GM12865 (cell line): ENCODE measurements at places on chromosomes 7 and 10.
A peak's percentile ranks its signal among the peaks of the same experiment; 100 is the strongest.

GRCh38 chr7:51255536-51256208, 60.9 kb downstream of the COBL start:
- DNase-seq, result no peak

DNA sequence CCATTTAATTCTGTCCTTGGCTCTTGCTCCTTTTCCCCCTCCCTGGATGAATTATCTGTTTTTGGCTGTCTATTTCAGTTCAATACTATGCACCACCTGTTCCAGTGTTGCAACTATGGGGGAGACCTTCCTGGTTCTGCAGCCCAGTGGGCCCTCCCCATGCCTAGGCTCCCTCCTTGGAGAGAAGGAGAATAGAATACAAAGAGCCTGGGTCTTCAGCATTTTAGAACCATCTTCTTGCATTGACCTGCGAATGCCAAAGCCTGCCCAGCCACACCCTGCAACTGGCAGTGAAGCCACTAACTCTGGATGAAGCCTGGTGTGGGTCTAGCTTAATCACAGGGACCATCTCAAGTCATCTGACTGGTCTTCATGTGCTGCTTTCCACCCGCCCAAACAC, 207.1 kb downstream of the HERPUD2 start:
- no peak for DNase-seq

DNA sequence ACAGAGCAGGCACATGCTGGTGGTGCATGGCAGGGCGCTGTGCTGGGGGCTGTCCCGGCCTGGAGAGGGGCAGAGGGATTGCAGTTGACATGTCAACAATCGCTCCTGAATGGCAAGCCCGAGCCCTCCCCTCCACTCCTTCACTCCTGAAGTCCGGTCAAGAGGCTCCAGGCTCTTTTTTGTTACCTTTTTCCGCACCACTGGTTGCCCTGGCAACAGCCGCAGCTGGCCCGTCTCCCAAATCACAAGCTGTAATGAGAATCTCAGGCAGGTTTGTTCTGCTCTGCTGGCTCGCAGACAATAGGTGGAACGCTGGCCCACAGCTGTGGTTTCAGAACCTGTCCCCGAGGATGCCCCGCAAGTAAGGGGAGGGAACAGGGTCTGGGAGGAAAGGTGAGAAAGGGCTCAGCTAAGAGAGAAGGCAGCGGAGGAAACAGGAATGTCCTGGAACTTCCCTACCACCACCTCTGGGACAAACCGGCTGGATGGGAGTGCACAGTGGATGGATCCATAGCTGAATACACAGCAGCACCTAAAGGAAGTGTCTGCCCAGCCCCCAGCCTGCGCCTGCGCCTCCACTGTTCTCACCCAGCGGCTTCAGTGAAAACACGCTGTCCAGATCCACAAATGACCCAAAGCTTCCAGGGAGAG, 58.9 kb downstream of the CALML3 start:
- peak; percentile 87 for DNase-seq

DNA sequence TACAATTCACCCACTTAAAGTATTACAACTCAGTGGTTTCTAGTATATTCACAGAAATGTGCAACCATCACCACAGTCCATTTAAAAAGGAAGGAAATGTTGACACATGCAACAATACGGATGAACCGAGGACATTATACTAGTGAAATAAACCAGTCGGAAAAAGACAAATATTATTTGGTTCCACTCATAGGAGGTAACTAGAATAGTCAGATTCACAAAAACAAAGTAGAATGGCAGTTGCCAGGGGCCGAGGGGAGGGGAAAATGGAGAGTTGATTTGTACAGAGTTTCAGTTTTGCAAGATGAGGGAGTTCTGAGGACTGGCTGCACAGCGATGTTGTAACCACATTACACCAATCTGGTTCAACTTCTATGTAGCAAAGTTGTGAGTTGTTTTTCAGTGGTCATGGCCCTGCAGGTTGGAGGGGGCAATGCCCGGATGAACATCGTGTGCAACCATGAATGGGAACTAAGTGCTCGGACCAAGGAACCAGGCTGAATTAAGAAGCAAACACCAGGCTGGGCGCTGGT, 17.6 kb upstream of the TNPO3 start:
- peak; percentile 75 for DNase-seq

DNA sequence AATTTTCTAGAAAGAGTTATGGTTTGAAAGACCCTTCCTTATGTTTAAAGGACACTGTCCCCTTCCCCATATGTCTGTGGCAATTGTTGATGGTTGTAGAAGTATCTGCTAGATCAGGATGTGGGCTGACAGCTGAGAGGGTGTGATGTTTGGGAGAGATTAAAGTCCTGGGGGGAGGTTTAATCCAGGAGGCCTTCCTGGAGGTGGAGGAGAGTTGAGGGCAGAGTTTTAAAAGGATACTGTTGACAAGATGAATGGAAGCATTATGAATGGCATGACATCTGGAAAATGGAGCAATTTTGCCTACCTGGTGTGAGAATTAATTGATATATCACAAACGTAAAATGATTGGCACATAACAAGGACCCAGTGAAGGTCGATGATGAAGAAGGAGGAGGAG, 32.9 kb upstream of the SMC3 start:
- no peak for DNase-seq

DNA sequence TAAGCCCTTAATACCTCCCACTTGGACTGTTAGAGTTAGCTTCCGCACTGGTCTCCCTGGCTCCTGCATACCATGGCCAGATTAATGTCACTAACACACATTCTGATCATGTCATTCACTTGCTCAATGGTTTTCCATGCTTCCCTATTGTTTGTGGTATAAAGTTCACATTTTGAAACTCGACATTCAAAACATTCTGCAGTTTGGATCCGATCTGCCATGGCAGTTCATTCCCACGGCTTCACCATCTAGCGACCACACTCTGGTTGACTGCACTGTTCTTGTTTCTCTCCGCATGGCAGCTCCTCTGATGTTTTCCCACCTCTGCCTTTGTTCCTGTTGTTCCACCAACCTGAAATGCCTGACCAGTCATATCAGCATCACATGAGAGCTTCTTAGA, 87.4 kb upstream of the WAC start:
- no peak for DNase-seq

DNA sequence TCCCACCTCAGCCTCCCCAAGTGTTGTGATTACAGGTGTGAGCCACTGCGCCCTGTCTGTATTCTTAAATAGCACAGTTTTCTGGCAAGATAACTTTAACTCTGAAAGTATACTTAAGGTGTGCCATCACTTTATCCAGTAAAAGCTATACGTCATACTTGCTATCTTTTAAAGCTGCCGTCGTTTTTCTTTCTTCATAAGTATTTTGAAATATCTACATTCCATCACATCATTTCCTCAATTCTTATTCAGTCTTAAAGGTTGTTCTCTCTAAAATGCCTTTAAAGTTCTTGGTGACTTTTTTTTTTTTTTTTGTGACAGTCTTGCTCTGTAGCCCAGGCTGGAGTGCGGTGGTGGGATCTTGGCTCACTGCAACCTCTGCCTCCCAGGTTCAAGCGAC, 34.7 kb downstream of the PTPN12 start:
- no peak for DNase-seq
